ENCODE measurements at places on chromosomes 13 and 19.

DNA sequence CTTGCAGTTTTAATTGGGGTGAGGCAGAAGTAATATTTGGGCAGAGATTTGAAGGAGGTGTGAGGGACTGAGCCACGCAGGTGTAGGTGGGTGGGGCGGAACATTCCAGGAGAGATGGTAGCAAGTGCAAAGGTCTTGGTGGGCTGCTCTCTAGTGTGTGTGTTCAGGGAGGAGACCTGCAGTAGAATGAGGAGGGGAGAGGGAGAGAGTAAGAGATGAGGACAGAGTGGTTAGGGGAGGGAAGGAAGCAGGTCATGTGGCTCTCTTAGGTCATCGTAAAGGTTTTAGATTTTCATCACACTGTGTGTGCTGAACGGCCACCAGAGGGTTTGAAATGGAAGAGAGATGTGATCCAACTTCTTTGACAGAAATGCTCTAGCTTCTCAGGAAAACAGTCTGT is 33.5 kb downstream of the WASF3 start:
- DNase-seq, result no peak

GRCh38 chr19:19627621-19628500 is at the start of gene LPAR2:
Gene LPAR2, minus strand, starts transcription at chr19:19628220. Its CDS starts 945 bp downstream, at chr19:19627275.
- no peak for DNase-seq

DNA sequence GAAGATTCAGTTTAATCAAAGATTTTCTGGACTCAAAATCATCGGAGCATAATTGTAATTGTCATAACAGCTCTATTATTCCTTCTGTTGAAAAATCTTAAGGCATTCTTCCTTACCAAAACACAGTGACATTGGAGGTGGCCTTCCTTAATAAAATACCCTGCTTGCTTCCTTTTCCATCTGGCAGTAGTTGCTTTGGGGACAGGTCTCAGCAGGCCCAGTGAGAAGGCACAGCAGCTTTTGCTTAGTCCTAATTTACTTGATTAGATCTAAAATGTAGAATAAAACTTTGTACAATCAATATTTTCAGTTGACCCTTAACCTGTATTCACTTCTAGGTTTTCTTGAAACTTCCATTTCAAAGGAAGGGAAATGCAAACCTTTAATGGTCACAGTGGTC is 471.6 kb downstream of the PCDH20 start:
- DNase-seq, result no peak

DNA sequence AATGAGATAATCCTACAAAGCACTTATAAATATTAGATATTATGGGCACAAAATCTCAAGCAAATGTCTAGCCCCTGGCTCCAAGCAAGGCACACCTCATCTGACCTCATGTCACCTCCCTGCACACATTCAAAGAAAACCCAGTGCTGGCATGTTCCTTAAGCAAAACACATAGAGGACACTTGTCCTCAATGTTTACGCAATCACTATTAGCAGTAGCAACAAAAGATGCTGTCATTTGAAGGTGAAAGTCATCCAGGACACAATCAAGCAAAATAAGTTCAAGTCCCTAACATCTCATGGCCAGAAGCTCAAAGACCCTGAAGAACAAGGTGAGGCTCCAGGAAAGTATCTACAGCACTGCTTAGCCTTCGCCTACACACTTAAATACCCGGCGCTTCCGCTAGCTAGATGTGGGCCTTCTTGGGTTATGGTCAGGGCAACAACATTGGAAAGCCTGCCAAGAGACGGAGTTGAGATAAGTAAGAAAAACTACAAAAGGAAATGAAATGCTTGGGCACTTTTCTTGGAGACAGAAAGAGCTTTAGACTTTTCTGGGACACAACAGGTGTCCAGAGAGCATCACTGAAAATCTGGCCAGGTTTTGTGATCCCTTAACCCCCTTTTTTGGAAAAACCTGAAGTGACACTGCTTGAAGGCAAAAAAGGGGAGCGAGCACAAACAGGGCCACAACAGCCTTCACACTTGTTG is 85.7 kb downstream of the FOXO1 start:
- no peak for DNase-seq

DNA sequence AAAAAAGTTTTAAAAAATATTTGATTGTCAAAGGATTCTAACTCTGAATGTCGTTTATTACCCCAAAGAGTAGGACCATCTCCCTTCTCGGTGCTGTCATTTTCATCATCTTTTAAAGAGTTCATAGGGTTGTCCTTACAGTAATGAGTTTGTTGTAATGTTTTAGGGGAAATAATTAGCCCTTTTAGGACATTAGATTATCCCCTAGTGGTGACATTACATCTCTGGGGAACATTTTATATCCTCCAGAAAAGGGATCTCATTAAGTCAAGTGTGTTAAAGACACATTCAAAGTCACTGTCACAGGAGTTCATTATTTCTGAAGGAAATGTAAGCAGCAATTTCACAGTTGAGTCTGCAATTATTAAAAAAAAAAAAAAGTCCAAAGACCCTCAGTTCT is 99.3 kb upstream of the GJB6 start:
- DNase-seq, result no peak

DNA sequence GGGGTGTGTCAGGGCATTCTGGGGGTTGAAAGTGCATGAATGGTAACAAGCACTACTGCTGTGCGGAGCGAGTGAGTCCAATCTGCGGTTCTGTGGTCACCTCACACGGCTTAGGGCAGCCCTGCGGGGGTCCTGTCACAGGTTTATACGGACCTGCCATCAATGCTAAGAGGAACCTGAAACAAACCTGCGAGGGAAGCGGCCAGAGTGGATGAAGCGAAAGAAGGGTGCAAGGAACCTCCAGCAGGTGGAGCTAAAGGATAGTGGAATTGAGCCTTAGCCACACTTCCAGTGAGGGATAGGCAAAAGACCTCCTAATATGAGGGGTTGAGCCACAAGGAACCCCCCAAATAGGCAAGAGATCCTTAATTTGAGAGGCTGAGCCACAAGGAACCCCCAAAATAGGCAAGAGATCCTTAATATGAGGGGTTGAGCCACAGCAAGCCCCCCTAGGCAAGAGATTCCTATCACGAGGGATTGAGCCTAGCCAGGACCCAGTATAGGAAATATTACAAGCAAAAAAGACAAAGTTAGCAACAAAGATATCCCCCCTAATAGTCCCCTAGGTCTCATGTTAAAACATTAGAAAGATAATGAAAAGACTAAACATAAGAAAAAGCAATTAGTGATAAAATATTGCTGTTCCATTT is 6.3 kb upstream of the ZNF69 start:
- DNase-seq, result peak; percentile 17

- DNase-seq, result no peak
Observed at GRCh38 chr19:51010066-51010795, 8.8 kb upstream of the KLK8 start.

All from GM12878 (cell line).